ENCODE measurements at places on chromosomes 13 and 19.
A peak's percentile ranks its signal among the peaks of the same experiment; 100 is the strongest.

DNA sequence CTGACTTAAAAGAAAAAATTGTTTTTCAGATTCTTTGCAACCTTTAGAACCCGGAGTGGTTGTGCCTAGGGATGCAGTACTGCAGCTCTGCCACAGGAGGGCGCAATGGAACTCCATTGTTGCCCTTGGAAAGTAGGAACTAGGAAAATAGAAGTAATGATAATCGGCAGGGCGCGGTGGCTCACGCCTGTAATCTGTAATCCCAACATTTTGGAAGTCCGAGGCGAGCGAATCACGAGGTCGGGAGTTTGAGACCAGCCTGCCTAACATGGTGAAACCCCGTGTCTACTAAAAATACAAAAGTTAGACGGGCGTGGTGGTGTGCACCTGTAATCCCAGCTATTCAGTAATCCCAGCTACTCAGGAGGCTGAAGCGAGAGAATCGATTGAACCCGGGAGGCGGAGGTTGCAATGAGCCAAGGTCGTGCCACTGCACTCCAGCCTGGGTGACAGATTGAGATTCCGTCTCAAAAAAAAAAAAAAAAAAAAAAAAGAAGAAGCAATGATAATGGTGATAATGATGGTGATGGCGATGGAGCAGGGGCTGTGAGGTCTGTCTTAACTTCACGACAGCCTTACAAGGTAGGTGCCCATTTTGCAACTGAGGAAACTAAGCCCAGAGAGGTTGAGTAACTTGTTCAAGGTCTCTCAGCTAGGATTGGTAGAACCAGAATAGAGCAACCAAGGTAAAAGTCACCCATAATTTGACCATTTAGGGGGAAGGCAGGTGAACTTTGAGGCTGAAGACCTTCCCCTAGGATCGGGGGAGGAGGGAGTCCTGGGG is 5.5 kb upstream of the ADAMTS10 start:
- DNase-seq = peak; percentile 75

DNA sequence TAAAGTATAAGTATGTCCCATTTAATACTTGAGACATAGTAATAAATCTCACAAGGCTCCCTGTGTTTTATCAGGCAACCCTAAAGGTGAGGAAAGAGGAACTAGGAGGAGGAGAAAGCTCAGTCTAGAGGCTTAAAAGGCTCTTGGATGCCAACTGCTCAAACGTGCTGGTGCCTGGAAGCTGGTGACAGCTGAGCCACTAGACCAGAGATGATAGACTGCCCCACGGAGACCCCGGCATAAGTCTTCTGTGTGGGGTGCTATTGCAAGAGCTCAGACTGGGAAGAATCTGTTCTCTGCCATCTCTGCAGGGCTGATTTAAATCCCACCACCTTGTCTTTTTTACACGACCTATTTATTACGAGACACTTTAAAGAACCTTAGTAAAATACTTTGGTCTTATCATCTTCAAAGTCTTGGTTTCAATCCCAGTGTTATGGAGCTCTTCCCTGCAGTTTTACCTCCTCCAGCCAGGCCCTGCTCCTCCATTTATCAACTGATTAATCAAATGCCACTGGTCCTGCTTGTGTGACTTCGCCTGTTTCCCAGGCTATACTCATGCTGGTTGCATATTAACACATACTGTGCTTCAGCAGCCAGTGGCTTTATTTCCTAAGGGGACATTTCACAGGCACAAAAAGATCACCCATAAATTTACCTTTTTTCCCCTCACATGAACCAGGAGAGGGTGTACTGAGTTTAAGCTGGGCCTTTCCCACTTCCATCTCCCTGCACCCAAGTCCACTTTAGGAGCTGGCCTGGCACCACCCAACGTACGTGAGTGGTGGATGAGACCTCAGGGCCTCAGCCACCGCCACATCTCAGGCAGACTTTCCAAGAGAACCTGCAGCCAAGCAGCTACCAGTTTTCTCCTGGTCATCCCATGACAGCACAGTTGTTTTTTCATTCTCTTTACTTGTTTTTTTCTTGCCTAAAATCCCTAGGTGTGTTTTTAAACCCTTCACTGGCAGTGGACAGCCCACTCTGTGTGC is 7.8 kb upstream of the ATP12A start:
- DNase-seq = no peak

DNA sequence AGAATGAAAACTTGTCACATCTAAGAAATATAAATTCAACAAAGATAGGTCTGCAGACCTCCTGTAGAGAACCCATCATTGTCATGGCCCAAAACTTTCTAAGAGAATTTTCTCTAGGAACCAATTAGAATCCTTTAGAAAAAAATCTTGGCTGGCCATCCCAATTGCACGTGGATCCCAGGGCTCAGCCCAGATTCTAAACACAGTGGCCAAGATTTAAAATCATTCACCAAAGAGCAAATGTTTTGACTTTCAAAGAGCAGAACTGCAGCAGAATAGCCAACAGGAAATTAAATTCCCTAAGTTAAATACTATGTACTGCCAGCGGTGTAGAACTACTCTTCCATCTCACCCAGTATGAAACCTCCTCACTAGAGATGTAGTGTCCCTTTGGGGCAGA is 21.3 kb downstream of the IPO5 start:
- no peak for DNase-seq

DNA sequence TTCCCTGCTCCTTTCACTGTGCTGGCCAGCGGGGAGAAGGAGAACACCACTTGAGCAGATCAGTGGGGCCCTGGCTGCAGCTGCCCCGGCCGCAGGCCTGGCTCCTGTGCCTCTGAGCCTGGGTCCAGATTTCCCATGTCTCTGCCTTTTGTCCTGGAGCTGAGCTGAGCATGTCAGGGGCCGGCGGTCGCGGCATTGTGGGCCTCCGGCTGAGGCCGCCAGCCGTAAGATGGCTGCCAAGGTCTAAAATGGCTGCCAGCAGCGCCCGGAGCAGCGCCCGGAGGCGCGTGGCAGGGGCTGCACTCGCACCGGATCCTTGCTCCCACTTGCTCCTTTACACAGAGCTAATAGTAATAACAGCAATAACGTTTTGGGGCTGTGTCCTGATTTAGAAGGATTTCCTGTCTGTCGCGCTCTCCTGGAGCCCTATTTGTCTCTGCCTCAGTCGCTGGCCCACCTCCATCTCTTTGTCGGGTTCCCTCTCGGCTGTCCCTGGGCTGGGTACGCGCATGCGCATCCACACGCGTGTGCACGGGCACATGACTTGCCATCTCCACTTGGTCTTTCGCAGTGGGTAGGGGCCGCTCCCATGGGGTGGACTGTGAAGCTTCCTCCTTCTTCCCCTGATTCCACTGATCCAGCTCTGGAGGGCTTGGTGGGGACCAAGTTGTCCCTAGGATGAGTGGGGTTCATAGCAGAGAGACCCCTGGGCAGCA is 32.1 kb downstream of the LYL1 start:
- no peak for DNase-seq

GRCh38 chr19:6821639-6822310 is 49.3 kb downstream of the VAV1 start:
- no peak for DNase-seq

- no peak for DNase-seq
Observed at GRCh38 chr13:30443957-30444404, 21.7 kb downstream of the UBE2L5 start.

- DNase-seq = no peak
Observed at GRCh38 chr13:34155931-34156607, 338.1 kb downstream of the RFC3 start.

Data from neural crest cell (in vitro differentiated cells).